Dermis blood vessel endothelial cell (primary cell): ENCODE measurements at places on chromosomes 7 and 10. TPM values are rescaled to one million over a fixed set of nuclear protein-coding genes. Genes with fewer than 3 reads are reported as not detected.
A peak's percentile ranks its signal among the peaks of the same experiment; 100 is the strongest.

The ZNF365 gene
- under 0.01 TPM in 1 of 2 replicates, not detected in the other for total RNA-seq

The EN2 gene
- total RNA-seq = not detected in 2 replicates

DNA sequence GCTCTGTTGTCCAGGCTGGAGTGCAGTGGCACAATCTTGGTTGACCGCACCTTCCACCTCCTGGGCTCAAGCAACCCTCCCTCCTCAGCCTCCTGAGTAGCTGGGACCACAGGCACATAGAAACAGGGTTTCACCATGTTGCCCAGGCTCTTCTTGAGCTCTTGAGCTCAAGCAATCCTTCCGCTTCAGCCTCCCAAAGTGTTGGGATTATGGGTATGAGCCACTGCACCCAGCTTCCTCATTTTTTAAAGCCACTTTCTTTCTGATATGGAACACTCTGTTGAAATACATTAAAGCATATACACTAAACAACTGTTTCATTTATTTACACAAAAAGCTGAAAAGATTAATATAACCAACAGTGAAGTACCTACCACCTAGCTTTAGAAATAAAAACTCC, 117.2 kb downstream of the CLEC2L start:
- no peak for DNase-seq

- no peak for DNase-seq
These were observed 20.6 kb downstream of the RGR start for GRCh38 chr10:84265418-84265817.

The CRHR2 gene
- not detected in 2 replicates for total RNA-seq

DNA sequence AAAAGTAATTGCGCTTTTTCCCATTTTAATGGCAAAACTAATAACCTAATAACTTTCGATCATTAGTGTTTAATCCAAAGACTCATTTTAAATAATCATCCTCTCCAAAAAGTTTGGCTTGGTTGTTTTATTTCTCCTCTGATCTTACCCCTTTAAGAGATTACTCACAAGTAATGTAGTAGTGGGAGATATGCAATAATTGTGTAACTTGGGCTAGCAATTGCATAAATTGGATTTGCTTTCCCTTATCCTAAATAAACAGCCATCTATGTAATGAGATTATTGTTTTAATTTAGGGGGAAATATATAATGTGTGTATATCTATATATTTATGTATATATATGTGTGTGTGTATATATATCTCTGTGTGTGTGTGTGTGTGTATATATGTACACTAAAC, 82.5 kb downstream of the RNLS start:
- DNase-seq = no peak

GRCh38 chr10:116272440-116273283, at the start of gene GFRA1:
Gene GFRA1, minus strand, starts transcription at chr10:116273206. Its CDS starts 1,177 bp downstream, at chr10:116272029.
- peak; percentile 27 for DNase-seq

The SPDYE5 gene
- total RNA-seq = not detected in 2 replicates

GRCh38 chr7:36260481-36260880, 107.4 kb downstream of the EEPD1 start:
- DNase-seq = no peak

GRCh38 chr10:110265573-110266193, 39.0 kb downstream of the SMNDC1 start:
- no peak for DNase-seq

DNA sequence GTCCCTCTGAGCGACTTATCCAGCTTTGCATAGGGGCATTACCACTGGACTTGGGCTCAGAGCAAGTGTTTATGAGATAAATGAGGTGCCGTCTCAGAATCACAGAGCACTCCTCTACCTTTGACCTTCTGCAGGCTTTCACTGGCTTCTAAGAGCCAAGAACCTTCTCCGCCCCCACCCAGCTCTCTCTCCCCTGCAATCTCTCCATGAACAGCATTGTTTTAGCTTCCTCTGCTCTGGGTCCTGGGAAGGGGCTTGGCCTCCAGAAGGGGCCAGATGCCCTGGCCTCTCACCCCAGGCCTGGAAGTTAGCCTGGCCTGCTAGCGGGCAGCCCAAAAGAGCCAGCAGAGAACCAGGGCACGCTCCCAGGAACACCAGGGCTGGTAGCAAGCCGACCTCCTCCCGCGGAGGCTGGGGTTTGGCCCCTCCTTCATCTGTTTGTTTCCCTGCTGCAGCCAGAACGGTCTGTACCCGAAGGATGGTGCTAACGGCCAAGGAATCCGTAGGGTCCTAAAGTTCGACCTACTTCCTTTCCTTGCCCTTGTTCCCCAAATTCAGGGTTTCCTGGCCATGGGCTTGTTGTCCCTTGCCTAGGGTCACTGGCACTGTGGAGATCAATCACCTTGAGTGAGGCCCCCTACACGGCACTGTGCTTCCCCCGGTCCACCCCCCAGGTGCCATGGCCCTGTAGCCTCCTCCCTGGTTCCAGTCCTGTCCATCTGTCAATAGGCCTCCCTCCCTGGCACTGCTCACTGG, 18.7 kb upstream of the DDIT4 start:
- peak; percentile 74 for DNase-seq

The MKI67 gene
- 7.3 and 49.0 TPM in 2 replicates for total RNA-seq

DNA sequence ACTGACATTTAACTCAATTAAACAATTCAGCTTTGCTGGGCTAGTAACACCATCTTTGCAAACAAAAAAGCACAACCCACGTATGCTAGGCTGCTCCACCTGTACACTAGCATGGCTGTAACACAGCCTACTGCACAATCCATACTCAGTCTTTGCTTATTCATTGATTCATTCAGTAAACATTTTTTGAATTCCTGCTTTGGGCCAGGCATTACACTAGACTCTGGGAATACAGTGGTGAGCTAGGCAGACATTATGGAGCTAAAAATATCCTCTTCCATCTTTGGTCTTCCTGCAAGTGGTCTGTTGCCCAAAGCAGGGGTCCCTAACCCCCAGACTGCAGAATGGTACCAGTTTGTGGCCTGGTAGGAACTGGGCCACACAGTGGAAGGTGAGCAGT, 9.9 kb downstream of the CNNM1 start:
- DNase-seq = no peak

DNA sequence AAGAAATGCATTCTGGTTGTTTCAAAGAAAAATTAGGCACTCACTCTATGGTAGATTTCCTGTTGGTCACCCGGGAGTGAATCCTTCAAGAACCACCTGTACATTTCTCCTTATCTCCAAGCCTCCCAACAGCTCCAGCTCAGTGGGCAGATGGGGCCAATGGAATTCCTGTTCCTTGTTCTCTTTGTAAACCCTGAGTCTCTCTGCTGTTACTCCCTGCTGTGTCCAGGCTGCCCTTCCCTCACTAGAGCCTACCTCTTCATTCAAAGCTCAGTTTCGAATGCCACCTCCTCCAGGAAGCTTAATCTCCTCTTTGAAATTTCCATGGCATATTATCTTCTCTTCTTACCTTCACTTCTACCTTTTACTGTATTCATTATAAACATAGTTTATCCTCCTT, 3.5 kb upstream of the BMPER start:
- no peak for DNase-seq

DNA sequence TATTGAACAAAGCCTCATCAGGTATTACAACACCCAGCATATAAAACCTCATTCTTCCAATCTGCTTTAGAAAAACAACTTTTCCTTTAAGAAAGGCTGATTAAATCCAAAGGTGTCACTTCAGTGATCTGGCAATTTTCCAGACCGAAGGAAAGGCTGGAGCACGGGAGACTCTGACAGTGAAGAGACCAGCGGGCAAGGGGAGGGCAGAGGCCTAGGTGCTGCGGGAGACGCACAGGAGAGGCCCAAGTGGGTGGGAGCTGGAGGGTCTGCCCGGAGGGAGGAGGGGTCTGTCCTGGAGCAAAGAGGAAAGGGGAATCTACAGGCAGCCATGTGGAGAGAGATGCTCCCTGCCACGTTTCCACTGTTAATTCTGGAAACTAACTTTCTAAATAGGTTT, 24.3 kb upstream of the PPP2R2D start:
- DNase-seq = no peak

GRCh38 chr10:76071653-76072365, 640.4 kb downstream of the LRMDA start:
- no peak for DNase-seq

GRCh38 chr10:8591640-8592039, 537.2 kb downstream of the GATA3 start:
- DNase-seq = no peak

DNA sequence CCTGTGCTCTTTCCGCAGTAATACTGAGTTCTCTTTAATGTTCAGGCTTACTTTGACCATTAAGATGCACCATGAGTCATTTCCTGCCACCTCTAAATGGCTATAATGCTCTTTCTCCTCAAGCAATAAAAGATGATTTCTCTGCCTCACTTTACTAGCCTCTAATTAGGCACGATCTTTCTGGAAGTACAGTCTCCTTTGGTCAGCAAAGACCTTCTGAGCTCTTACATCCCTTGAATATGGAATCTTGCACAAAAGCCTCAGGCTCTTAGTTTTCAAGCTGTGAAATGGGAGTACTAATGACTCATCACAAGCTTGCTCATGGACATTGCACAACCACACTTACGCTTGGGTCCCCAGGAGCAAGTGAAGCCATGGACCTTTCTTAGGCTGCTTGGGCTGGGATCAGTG, 85.9 kb downstream of the FRMD4A start:
- DNase-seq = peak; percentile 17

- no peak for DNase-seq
These were observed 265.9 kb downstream of the GLRX3 start for GRCh38 chr10:130401860-130402765.

The MIOS gene
- 34.5 and 37.4 TPM in 2 replicates for total RNA-seq

DNA sequence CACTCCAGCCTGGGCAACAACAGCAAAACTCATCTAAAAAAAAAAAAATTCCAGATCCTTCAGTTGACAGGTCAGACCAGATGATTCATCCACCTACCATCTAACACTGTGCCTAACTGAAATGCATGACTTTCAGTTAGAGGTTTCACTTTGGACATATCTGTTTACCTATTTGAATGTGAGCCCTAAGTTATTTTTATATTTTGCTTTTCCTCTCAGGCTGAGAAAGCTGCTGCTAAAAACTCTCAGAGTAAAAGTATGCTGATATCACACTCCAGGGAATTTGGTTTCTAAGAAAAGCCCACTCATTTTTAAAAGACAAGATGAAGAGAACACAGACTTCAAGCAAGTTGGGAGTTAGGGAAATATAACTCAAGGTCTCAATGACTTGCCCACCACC, 126.0 kb downstream of the SGMS1 start:
- DNase-seq = no peak

GRCh38 chr10:63711867-63712716, 190.9 kb downstream of the REEP3 start:
- DNase-seq = peak; percentile 97

DNA sequence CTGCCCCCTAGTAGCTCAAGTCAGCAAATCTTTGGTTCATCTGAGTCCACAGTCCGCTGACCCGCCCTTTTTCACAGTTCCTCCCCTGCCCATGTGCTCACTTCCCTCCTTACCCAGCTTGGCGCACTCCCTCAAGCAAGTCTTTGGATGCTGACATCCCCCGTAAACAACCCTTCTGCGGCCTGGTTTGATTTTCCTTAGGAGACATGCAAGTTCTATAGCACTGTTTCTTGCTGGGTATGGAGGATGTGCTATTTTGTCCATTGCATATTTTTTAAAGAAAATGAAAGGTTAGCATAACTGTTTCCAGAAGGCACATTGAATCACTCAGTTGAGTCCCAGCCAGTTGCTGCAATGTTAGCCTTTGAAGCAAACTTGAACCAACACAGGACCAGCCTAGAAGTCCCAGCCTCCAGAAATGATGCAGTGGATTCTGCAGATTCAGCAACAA, 38.2 kb downstream of the HTRA1 start:
- DNase-seq = no peak

DNA sequence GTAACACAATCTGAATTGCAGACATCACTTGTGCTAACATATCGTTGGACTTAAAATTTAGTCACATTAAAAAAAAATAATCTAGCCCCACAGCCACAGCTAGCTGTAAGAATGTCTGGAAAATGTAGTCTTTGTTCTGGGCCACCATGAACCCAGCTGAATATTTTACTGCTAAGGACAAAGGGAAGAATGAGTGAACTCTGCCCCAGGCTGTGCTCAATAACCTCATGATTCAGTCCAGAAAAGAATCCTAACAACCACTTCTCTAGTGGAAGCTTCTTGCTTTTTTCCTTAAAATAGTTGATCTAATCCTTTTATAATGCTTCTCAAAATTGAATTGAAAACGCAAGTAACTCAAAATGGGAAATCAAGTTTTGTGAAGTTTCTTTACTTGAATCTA, 25.6 kb upstream of the SOSTDC1 start:
- DNase-seq = no peak

The LDB3 gene
- total RNA-seq = not detected in 2 replicates

- DNase-seq = peak; percentile 64
These were observed 27.8 kb downstream of the STN1 start for GRCh38 chr10:103890194-103890658.

The CDC14C gene
- not detected in 2 replicates for total RNA-seq

- no peak for DNase-seq
These were observed 94.8 kb upstream of the HDAC9 start for GRCh38 chr7:18400726-18401125.

The GNA12 gene
- 17.4 and 78.6 TPM in 2 replicates for total RNA-seq

The NRP1 gene
- 178 and 209 TPM in 2 replicates for total RNA-seq

GRCh38 chr7:114026486-114027089, 107.8 kb upstream of the PPP1R3A start:
- peak; percentile 77 for DNase-seq

The FASTK gene
- total RNA-seq = 67.0 and 69.6 TPM in 2 replicates

The FAM25C gene
- not detected in 2 replicates for total RNA-seq

DNA sequence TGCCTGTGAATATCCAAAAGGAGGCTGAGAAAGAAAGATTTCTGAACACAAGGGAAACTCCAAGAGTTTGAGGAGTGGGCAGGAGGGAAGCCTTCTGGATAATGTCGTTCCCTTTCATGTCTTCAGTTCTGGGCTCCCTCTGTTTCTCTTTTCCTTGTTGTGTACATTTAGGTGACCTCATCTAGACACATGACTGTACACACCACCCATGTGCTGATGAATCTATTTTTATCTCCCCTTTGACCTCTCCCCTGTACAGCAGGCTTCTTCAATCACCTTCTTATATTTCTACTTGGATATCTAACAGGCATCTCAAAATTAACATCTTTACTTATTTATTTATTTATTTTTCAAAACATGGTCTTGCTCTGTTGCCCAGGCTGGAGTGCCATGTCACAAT, 363.1 kb downstream of the GATA3 start:
- no peak for DNase-seq

- DNase-seq = no peak
These were observed 2.4 kb downstream of the ZNF488 start for GRCh38 chr10:47381427-47382379.
